ENCODE measurements at places on chromosomes 4 and X. TPM values are rescaled to one million over a fixed set of nuclear protein-coding genes. Genes with fewer than 3 reads are reported as not detected.

DCAF4L1 gene
- total RNA-seq = 0.44 TPM

NOX1 gene
- not detected for total RNA-seq

NUDT10 gene
- not detected for total RNA-seq

HTN1 gene
- total RNA-seq = not detected

DUX4 gene
- not detected for total RNA-seq

RWDD4 gene
- total RNA-seq = 9.9 TPM

SMPX gene
- not detected for total RNA-seq

HSD17B13 gene
- 0.52 TPM for total RNA-seq

P2RY8 gene
- 158 TPM for total RNA-seq

LDB2 gene
- total RNA-seq = not detected

RHOXF2 gene
- total RNA-seq = not detected

FHL1 gene
- 15.7 TPM for total RNA-seq

NAA11 gene
- total RNA-seq = not detected

TEC gene
- 3.0 TPM for total RNA-seq

NEXMIF gene
- 0.12 TPM for total RNA-seq

FRMPD4 gene
- total RNA-seq = not detected

UBQLN2 gene
- total RNA-seq = 49.6 TPM

RAI2 gene
- total RNA-seq = 0.15 TPM

KIF4A gene
- total RNA-seq = 0.42 TPM

Measured in CD4-positive, CD25-positive, alpha-beta regulatory T cell (primary cell).